ENCODE measurements at places on chromosomes 2 and 18.

DNA sequence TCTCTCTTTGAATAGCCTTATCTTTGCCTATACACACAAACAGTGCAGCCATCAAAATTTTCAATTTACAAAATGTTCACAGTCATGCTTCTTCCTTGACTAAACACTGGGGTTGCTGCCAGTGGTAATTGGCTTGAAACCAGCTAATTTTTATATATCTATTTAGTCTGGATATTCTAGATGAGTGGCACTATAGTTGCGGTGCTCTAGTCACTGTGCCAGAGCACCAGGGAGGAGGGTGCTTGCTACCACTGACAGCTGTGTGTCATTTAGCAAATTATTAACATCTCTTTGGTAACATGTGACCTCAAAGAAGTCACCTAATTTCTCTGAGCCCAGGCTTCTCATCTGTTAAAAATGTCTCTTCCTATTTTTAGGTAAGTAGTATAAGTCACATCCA lies 130.4 kb downstream of the MEIS1 start:
- no peak for DNase-seq

GRCh38 chr2:122329278-122329677 lies 573.8 kb downstream of the TSN start:
- DNase-seq = no peak

DNA sequence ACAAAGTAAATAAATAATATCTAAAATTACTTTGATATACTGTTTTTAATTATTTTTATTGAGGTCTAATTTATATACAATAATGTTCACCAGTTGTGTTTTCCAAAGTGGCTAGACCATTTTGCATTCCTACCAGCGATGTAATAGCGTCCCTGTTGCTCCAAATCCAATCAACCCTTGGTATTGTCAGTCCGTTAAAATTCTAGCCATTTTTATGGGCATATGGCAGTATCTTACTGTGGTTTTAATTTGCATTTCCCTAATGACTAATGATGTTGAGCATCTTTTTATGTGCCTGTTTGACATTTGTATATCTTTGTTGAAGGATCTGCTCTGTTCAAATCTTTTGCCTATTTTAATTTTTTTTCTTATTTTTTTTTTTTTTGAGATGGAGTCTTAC lies 185.0 kb downstream of the PRPF40A start:
- DNase-seq = no peak

DNA sequence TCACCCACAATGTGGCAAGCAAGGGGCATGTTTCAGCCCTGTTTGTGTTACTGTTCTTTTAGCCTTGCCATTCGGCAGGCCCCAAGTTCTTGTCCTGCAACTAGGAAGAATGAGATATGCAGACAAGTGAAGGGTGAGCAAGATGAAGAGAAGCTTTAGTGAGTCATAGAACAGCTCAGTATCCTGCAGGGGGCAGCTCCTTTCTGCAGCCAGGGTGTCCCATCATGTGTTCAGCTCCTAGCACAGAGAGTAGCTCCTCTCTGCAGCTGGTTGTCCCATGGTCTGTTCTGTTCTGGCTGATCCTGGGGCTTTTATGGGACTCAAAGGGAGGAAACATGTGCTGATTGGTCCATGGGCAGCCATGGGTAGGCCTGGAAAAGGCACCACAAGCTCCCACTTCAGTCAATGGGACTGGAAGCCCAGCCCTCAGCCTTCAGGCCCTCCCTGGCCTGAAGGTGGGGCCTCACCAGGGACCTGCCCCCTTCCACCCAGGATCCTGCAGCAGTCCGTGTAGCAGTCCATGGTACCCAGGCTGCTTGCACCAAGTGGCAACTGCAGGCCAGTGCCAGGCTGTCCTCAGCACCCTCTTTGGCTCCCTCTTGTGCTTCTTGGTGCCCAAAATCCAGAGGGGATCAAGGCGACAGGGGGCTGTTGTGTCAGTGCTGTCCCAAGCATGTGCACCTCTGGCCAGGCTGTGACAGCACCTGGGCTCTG lies 326.4 kb downstream of the NR4A2 start:
- no peak for DNase-seq

- DNase-seq = no peak
Measured at GRCh38 chr18:21281603-21282002, 39.6 kb downstream of the GREB1L start.

- no peak for DNase-seq
Measured at GRCh38 chr2:85774126-85774978, 20.6 kb downstream of the ATOH8 start.

DNA sequence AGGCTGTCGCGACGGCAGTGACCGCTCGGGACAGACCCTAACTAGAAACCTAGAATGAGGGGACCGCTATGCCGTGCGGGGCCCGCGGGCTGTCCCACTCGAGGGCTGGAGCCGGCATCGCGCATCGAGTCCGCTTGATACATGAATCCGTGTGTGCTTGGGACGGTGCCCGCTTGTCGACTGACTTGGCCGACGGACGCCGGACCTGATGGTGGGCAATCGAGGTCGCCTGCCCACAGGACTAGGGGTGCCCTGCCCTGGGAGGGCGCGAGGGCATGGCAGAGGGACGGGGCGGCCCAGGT lies 749 bp upstream of the PTMA start:
- no peak for DNase-seq

GRCh38 chr18:32321826-32322225 lies 132.0 kb downstream of the MEP1B start:
- no peak for DNase-seq

- no peak for DNase-seq
Measured at GRCh38 chr18:55886886-55887285, 298.9 kb upstream of the TCF4 start.

GRCh38 chr2:181440919-181441318 lies 16.3 kb upstream of the ITGA4 start:
- no peak for DNase-seq

DNA sequence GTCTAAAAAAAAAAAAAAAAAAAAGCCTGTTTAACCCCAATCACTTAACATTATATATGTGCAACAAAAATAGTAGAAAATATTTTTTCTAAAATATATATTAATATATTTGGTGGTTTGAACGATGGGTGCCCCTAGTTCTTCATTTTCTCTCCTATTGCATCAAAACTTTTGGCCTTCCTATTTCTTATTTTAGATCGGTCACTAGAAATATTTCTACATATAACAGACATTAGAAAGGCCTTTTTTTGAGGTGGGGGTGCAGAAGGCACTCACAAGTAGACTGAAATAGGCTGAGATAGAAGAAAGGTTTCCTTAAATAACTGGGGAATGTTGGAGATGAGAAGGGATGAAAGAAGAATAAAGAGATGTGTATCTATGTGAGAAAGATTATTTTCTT lies 49.3 kb upstream of the AP1S3 start:
- no peak for DNase-seq

GRCh38 chr2:156592809-156593593 lies 156.8 kb downstream of the GPD2 start:
- DNase-seq = no peak

DNA sequence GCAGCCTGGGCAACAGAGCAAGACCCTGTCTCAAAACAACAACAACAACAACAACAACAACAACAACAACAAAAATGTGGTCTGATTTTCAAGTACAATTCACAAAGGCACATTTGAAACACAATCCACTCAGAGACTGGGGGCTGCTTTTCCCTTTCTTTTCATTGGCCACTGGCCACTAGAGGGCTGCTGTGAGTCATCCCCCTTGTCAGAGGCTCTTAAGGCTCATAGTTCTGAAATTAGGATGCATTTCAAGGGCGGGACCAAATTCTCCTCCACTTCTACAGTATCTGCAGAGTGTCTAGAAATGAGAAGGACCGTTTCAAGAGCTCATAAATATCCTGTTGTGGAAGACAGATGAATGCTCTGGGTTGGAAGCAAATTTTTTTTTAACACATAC lies 285.4 kb downstream of the NRXN1 start:
- DNase-seq = peak; percentile 39

DNA sequence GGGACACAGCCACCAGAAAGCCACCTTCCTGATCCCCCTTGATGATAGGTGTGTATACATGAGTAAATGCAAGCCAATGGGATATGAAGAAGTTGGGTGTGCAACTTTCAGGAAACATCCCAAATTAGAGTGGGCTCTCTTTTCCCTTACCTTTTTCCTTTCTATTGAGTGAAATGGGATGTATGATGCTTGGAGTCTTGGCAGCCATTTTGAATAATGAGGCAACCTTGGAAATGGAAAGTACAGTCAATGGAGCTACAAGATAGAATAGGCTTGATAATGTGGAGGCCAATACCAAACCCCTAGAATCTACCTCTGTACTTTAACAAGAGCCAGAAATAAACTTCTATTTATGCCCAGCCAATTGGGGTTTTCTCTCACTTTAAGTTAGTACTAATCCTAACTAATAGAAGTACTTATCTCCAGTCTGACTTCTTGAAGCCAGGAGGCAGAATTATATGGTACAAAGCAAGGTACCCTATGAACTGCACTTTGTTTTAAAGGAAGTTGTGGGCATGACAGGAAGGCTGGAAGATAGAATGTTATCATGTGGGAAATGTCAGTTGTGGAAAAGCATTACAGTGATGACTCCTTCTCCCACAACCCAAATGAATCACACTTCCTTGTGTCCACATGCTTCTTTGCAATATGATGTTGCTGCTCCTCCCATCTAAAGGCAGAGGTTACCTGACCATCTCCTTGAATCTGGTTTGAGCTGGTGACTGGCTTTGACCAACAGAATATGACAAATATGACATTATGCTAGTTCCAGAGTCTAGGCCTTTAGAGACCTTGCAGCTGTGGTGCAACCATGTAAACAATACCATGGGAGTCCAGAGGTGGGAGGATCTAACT lies 12.9 kb upstream of the NABP1 start:
- peak; percentile 88 for DNase-seq

GRCh38 chr18:22250026-22250425 lies 80.6 kb downstream of the GATA6 start:
- DNase-seq = no peak

GRCh38 chr2:96945014-96945413 lies 41.4 kb downstream of the FAM178B start:
- no peak for DNase-seq

DNA sequence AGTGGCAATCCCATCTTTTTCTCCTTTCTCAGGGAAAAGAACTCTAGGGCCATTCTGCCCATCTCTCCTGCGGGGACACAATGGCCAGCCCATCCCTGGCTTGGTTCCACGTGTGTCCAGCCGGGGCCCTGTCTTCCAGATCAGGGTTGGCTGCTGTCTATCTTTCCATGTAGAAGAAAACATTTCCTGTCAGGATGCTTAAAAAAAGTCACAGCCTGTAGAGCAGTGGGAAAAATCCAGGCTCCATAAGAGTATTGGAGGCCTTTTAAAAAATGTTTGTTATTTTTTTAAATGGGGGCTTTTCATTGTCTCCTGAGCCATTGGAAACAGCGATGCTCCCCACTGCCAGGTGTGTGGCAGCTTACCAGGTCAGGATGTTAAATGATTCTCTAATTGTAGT lies 105.6 kb downstream of the TGFA start:
- no peak for DNase-seq

GRCh38 chr2:202425036-202425435 lies 48.9 kb downstream of the BMPR2 start:
- no peak for DNase-seq

DNA sequence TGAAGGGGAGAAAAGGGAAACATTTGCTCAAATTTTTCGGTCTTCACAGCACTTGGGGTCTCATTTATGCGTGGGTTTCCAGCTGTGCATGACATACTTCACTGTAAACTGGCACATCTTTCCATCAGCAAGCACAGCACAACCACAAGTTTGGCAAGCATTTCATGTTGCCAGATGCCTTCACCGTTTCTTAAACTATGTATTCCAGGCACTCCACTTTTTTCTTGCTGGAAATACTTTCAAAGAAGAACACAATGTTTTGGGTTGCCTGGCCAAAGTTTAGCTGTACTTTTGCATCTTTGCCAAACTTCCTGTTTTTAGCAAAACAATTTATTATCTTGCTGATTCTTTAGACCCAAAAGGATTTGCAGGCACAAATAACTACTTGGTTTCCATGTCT lies 194.6 kb upstream of the MEIS1 start:
- DNase-seq = no peak

DNA sequence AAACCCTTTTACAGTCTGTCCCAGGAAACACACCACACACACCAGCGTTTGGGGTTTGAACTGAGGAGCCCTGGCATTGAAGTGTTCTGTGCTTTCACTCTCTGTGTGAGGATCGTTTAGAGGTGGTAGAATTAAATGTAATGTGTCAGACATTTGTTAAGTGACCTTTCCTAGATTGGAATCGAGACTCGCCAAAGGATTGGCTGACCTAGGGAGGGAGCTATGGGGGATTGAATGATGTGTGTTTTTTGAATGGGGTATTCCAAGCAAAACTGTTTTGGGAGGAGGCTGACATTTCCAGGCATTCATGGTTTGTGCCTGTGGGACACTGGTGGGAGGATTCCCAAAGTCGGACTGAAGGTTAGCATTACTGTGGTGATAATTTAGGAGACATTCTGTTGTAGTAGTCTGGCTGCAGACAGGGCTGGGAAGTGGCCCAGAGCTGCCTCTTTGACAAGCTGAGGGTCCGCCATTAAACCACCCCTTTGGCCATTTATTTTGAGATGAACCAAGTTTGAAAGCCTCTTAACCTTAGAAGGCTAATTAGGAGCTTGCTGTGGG lies 1.7 kb downstream of the MYO1B start:
- DNase-seq = no peak

- no peak for DNase-seq
Measured at GRCh38 chr2:207491956-207492355, 37.8 kb upstream of the CREB1 start.

DNA sequence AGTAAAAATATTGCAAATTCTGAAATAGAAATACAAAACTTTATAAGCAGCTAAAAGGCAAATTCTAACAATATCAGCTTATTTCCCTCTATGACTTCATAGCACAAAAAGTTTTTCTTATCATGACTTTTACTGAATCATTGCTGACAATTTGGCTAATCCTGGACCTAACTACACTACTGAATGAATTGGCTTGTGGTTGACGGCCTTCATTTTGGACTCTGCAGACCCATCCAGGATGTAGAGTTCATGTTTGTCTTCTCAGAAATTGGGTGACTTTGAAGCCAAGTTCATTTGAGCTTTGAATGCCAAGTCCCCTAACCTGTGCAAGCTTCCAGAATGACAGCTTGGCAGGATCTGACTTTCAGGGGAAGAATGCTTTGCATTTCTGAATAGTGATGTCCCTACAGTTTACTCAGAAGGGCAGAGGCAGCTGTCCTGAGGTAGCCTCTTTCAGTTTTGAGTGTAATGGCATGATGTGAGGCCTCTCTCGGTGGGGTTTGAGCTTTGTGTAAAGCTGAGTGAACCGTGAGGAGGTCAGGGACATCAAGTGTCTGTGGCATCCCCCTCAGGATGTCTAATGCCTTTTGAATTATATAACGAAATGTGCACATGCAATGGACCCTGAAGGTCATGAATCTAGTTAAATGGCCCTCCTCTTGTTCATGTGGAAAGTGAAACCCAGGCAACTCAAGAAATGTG lies 48.0 kb downstream of the EFEMP1 start:
- no peak for DNase-seq

DNA sequence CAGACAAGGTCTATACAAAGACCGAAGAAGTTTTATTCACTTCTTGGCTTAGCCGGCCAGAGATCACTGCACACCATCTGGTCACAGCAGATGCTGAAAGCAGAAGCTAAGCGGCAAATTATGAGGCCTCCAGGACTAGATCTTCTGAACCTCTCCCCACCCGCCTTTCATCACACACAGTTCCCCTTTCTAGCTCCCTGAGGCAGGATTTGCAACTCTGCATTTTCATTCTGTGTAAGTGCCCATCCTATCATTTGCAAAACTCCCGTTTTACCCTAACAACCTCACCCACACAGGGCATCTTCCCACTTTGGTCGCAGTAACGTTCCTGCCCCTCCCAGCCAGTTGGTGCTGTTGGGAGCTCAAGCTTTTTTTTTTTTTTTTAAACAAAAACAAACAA lies 3.1 kb upstream of the MOB1A start:
- DNase-seq = peak; percentile 95
